ENCODE measurements at places on chromosomes 16 and 17.

DNA sequence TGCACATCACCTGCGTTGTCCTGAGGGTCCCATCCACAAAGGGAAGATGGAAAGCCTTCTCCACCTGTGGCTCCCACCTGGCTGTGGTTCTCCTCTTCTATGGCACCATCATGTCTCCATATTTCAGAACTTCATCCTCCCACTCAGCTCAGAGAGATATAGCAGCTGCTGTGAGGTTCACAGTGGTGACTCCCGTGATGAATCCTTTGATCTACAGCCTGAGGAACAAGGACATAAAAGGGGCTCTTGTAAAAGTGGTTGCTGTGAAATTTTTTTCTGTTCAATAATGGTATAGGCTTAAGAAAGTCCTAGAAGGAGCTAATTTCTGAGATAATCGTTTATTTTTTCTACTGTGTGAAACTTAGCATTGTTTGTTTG lies 18.7 kb downstream of the ZNF200 start:
- DNase-seq, result no peak

- no peak for DNase-seq
Measured at GRCh38 chr17:73785958-73786743, 141.9 kb upstream of the SDK2 start.

DNA sequence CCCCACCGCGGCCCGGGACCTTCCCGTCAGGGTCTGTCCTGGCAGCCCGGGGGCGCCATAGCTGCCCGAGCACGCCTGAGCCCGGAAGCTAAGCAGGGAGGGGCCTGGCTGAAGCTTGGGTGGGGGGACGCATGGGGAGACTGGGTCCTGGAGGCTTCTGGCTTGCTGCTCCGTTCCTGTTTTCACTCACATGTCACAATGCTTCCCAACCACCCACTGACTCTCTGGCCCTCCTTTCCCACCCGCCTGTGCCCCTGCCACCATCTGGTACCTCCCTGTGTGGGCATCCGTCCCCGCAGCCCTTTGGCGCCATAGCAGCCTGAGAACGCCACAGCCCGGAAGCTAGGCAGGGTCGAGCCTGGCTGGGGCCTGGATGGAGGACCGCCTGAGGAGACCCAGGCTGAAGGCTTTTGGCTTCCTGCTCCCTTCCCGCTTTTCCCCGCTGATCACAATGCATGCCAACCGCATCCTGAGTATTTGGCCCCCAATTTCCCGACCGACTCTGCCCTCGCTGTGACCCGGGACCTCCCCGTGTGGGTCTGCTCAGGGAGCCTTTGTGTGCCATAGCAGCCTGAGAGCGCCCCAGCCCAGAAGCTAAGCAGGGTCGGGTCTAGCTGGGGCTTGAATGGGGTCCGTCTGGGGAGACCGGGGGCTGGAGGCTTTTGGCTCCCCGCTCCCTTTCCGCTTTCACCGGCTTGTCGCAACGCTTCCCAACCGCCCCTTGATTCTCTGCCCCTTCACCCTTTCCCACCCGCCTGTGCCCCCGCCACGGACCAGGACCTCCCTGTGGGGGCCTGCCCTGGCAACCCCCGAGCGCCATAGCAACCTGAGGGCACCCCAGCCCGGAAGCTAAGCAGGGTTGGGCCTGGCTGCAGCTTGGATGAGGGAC lies 2290.1 kb downstream of the TP53TG3F start:
- DNase-seq, result no peak

DNA sequence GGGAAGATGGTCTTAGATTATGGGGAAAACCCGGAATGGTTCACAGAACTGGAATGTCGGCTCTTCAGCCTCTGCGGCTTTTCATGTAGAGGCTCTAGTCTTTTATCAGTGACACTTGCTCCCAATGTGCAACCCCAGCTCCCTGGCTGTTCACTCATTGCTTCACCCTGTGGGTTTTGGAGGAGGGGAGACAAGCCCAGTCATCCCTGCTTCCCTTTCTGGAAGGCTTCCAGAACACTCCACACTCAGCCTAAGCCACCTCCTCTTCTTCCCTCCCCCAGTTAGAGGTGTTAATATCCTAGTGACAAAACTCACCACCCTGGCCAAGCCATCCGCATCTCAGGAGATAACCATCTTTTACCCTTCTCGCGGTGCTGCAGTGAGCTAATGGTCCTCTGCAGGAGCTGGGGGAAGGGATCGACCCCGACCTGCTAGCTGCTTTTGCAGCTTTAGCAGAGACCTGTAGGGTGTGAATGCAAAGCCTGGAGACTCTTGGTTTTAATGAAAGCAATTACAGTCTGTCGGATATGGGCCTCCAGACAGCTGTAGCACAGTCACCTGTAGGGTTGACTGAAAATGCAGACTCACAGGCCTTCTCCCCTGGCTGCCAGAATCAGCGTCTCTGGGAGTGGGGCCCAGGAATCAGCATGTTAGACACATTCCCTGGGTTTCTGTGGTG lies 24.3 kb upstream of the LASP1NB start:
- DNase-seq, result peak; percentile 99

DNA sequence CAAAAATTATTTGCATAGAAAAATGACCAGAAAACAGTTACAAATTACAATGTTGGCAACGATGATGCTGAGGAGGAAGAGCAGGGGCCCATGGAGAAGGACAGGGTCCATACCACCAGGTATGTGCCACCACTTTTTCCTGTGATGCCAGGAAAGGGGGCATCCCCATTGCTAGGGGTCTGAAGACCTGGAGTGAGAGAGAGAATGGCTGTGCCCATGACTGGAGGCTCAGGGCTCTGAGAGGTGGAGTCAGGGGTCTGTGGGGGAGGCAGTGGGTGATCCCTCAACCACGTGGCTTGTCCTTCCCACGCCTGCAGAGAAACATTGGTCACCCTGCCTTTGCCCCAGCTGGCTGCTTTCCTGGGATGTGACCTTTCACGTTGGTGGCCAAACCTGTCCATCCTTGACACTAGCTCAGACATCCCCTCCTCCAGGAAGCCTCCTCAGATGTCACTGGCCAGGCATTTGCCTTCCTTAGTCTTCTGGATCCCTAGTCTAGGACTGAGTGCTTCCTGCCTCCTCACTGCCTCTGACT lies 51.4 kb downstream of the SOCS1 start:
- no peak for DNase-seq

DNA sequence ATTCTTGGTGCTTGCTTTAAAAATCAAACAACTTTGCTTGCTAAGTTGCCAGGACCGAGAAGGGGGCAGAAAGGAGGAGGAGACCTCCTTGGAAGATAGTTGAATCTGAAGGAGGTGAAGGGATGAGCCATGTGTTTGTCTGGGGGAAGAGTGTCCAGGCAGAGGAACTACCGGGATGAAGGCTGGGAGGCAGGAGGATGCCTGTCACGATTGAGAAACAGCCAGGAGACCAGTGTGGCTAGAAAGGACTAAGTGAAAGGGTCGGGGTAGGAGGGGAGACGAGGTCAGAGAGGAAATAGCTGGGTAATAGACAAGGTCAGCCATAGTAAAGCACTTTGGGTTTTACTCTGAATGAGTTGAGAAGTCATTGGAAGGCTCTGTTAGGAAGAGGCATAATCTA lies 38.9 kb upstream of the CSNK2A2 start:
- no peak for DNase-seq

DNA sequence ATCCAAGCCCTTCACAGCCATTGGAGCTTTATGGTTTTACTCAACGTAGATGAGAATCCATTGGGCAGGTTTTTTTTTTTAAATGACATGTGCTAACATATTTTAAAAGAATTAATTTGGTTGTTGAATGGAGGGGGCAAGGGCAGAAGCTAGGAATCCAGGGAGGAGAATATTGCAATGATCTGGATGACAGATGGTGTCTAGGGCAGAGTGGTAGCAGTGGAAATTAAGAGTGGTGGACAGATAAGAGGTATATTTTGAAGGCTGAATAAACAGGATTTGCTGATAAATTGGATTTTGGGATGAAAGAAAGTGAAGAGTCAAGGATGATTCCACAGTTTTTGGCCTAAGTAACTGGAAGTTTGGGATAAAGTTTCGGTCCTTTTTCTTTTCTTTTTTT lies 54.8 kb upstream of the DHX40 start:
- DNase-seq, result no peak

DNA sequence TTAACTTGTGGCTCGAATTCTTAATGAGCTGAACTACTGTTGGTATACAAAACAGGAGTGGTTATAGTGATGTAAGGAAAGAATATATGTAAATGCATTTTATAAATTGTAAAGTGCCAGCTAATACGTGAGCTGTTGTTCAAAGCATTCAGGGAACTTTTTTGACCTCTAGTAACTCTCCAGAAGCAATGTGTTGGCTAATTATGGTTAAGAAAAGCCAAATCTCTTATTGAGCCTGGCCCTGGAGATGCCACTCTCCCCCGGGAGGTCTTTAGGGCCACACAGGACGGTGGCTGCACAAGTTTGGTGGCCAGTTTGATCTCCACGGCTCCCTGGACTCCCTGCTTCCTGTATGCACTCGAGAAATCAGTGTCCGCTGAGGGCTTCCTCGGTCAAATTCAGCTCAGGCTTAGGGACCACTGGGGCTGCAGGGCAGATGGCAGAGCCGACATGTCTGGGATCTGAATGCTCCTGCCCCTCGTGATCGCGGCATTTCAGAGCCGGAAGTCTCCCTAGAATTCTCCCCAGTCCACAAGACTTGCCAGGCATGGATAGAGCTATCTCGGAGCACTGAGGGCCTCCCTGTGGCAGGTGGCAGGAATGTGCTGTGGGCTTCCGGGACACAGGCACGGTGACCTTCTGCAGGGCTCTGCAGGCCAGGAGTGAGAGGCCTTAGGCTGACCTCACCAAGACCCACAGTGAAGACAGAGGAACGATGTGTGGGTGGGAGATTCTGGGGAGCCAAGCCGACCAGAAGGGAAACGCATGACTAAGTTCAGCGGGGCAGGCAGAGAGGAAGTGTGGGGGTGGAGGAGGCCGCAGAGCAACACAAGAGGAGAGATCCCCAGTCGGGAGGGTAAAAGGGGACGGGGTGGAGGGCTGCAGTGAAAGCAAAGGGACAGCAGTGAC lies 18.6 kb upstream of the PITPNM3 start:
- DNase-seq, result peak; percentile 84

GRCh38 chr16:56793492-56793891 lies 63.6 kb downstream of the NUP93 start:
- peak; percentile 32 for DNase-seq
